Cerebellar nuclear complex (tissue), 1 donor: ENCODE measurements at places on chromosomes 2 and 18.

DNA sequence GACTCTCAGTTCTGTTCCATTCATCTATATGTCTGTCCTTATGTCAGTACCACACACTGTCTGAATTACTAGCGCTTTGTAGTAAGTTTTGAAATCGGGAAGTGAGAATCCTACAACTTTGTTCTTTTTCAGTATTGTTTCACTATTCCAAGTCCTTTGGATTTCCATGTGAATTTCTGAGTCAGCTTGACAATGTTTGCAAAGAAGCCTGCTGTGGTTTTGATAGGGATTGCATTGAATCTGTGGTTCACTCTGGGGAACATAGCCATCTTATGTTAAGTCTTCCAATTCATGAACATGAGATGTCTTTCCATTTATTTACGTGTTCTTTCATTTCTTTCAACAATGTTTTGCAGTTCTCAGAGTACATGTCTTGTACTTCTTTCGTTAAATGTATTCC, 15.0 kb downstream of the SLC3A1 start:
- DNase-seq, result no peak

GRCh38 chr2:175468431-175469098, 287.1 kb upstream of the ATP5MC3 start:
- no peak for DNase-seq

GRCh38 chr18:77405096-77405495, 155.4 kb downstream of the GALR1 start:
- no peak for DNase-seq

DNA sequence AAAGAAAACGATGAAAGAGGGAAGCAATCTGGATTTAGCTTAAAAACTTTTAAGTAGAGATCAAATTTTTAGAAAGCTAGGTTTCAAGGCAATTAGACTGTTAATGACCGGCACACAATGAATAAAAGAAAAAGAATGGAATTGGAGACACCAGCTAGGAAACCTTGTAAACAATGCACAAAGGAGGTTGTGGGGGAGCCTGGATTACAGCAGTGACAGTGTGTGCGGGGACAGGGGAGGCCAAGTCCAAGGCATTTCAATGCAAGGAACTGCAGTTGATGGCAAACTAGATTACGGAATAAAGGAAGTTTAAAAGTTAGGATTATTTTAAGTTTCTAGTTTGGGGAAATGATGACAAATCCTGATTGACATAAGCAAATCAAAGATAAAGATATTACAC, 74.5 kb downstream of the DTNB start:
- DNase-seq, result no peak

- no peak for DNase-seq
Observed at GRCh38 chr2:217413193-217413592, 553.3 kb upstream of the TNP1 start.

DNA sequence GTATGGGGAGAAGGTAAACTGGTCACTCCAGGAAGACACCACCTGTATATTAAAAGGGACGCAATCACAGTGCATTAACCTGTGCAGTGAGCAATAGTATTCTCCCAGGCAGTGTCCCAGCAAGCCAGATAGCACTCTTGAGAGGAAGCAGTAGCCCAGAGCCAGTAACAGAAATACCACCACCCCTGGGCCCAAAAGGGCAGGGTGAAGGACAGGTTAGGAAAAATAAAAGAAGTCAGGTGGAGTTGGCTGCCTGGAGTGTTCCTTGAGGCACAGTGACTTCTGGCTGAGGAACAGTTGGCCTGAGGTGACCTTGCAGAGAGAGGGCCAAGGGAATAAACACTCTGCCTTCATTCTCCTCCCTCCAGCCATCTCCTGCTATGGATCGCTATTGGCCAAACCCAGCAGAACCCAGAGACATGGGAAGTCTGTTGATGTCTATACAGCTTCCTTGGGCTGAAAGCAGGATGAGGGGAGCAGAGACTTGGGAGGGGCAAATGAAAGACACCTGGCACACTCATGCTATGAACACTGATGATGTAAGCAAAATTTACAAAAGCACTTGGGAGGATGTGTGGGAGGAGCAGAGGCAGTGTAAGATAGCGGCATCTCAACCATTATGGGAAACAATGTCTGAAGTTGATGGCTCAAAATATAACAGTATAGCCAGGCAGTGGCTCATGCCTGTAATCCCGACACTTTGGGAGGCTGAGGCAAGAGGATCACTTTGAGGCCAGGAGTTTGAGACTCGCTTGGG, 7.5 kb downstream of the C18orf32 start:
- DNase-seq, result no peak

DNA sequence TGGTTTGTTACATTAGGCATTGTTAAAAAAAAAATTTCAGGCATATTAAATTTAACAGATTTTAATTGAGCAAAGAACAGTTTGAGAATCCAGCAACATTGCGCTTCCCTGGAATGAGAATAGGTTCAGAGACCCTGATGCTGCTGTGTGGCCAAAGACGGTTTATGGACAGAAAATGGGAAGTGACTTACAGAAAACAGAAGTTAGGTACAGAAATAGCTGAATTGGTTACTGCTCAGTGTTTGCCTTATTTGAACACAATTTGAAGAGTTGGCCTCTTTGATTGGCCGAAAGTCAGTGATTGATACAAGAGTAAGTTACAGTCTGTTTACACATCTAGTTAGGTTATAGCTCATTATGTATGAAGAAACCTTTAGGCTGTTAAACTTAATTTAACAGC, 6.0 kb upstream of the NEDD4L start:
- no peak for DNase-seq

GRCh38 chr2:64376926-64377325, 77.0 kb upstream of the LGALSL start:
- no peak for DNase-seq

DNA sequence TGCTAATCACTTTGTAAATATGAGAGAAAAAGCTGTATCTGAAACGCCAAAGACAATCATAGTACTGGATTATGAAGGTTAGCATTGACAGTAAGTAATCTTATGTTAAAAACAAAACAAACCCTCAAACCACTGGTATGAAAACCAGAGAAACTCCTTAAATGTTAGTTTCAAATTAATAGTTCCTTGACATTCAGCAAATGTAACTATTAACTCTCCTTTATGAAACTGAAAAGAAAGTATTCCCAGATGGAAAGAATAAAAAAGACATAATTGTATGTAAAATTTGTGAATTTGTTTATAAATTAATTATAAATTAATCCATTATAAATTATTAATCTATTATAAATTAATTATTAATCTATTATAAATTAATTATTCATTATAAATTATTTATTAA, 12.3 kb downstream of the FASTKD1 start:
- no peak for DNase-seq

GRCh38 chr2:100658017-100658416, 95.2 kb downstream of the PDCL3 start:
- DNase-seq, result no peak

GRCh38 chr2:192957425-192957824, 762.7 kb upstream of the TMEFF2 start:
- DNase-seq, result no peak

DNA sequence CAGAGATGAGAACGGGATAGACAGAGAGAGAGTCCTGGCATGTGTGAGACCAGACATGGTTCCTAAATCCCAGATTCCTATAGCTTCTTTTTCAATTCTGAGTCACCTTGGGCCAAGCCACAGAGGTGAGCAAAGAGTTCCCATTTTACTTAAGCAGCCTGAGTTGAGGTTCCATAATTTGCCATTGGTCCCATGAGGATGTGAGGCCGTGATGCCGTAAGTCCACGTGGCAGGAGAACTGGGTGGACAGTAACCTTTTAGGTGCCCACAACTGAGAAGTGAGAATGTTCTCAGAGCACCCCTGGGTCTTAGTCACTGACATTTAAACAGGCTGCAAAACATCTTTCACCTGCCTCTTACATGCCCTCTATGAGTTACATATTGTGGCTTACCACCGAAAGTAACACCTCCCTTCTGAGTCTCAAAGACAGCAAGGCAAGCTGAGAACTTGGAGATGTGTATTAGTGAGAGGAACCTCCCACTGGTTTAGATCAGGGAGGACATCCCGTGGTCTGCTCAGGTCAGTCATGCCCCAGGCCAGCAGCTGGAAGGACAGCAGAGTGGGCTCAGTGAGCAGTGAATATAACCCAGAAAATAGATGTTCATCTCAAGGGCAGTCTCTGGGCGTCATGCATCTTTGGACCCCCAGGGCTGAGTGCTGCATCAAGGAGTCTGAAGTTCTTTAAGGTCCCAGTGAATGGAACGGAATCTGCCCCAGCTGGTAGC, 127.9 kb upstream of the LGALSL start:
- no peak for DNase-seq

DNA sequence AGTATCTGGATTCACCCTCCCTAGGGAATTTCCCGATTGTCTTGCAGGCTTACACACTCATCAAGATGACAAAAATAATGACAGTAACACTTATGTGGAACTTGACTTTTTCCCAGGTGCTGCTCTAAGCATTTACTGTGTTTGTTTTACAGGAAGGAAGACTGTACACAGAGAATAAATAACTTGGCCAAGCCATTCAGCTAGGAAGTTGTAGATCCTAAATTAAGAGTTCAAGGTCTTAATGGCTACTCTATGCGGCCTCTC, 549 bp upstream of the DPP4 start:
- no peak for DNase-seq

DNA sequence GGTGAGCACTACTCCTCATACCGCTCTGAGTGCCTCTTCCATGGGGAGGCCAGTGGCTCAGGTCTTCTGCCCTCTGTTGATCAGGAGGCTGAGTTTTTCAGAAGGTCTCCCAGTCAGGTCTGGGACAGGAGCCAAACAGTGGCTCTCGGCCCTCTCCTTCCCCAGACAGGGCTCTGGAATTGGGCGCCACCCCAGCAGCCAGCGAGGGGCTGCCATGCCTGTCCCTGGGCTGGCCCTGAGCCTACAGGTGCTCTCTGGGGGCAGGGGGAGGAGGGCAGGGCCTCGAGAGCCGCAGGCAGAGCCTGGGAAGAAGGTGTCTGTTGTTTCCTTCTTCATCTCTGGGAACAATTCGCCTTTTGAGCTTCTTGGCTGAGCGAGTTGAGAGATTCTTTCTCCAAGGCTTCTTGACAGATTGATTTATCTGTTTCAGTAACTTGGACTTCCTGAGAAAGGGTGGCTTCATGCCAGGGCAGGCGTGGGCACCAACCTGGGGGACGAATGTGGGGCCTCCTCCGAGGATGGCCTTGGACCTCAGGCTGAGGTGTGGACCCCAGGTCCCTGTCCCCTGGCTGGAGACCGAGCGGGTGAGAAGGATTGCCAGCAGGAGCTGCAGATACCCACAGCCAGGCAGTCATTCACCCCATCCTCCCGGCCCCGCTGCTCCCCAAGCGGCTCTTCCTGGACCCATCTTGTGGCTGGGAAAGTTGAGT, 64.7 kb upstream of the GLI2 start:
- no peak for DNase-seq

DNA sequence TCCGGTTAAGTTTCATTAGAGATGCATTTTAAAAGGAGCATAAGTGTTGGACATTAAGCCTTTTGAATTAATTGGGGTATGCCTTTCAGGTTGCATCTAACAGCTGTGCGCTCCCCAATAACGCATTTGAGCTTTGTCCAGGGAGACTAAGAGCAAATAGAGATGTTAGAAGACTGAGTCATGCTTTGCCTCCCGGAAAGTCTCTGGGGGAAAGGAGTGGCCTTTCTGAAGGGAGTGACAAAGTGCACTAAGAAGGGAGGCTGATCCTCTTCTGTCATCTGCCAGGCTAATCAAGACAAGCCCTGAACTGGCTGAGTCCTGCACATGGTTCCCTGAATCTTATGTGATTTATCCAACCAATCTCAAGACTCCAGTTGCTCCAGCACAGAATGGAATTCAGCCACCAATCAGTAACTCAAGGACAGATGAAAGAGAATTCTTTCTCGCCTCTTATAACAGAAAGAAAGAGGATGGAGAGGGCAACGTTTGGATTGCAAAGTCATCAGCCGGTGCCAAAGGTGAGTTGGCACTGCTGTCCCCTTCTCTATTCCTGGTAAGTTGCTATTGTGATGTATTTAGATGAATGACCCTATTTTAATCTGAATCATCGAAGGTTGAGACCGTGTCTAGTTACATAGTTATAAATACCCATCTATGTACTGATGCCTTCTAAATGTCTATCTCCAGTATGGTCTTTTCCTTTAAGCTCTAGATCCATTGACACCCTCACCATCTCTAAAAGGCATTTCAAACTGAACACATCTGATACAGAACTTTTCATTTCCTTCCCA, 12.1 kb downstream of the TTL start:
- no peak for DNase-seq

DNA sequence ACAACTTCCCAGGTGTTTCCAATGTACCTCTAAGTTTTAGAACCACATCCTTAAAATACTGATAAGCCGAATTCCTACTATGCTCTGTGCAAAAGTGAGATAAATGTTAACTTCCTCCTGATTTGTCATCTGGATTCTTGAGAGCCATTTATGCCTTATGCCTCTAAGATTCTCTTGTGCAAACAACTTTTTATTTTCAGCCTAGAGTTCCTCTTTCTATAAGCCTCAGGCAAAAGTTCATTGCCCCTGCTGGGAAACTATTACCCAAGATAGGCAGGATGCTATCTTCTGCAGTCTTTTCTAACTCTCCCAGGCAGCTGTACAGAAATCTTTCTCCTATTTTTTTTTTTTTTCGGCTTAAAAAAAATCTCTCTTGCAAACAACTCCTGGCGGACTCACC, 216.1 kb downstream of the KCNJ3 start:
- no peak for DNase-seq

GRCh38 chr2:46964835-46965560, 49.4 kb upstream of the MCFD2 start:
- no peak for DNase-seq

DNA sequence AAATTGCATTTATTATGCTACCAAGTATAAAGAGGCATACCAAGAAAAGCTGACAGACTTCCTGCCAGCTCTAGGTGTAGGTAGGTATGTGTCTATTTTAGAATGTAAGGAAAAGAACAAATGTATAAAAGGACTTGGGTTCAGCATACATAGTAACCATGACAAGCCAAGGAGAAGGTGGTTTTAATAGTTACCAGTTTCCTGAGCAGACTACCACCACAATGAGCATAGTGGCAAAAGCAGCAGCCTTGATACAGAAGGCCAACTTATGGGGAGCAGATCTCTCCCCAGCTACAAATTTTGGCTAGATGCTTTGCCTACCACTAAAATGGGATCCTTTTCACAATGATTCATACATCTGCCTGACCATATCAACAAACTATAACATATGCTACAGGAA, 34.5 kb downstream of the METTL8 start:
- no peak for DNase-seq

- DNase-seq, result no peak
Observed at GRCh38 chr18:73752546-73752945, 395.1 kb downstream of the FBXO15 start.

- DNase-seq, result no peak
Observed at GRCh38 chr2:2621855-2622254, 290.8 kb upstream of the MYT1L start.

DNA sequence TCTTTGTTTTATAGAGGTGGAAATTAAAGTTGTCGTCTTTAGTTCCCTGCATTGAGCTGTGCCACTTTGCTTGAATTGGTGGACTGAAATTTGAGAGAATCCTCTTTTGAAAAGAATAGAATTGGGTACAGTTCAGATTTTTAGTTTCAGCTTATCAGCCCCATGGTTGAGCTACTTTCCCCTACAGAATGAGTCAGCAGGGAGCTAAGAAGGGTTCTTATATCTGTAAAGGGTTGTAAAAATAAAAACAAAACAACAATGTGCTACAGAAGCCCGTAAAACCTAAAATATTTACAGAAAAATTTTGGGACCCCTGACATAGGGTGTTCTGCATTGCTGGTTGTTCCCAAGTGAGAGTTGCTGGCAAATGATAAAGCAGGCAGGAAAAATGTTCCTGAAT, 12.6 kb downstream of the SLC20A1 start:
- no peak for DNase-seq

- no peak for DNase-seq
Observed at GRCh38 chr2:84778911-84779690, 101.8 kb downstream of the TRABD2A start.
